ENCODE measurements at places on chromosomes 6 and 20.
A peak's percentile ranks its signal among the peaks of the same experiment; 100 is the strongest.

DNA sequence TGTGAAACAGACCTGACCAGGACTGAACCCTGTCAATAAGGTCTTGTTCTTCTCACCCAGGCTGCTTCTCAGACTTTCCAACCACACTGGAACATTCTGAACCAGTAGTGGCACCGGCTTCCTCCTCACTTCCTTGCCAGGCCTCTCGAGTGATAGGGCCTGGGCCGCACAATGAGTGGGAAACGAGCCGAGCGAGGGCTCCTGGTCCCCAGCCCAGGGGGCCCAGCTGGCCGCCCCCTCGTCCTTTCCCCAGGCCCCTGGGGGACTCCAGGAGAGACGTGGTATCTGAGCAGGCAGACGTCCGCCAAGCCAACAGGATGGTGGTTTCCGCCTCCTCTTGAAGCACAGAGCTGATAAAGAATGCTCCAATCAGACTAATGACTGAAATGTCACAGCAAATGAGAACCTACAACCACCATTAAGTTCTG lies 117.9 kb downstream of the GMDS start:
- peak; percentile 75 for DNase-seq

DNA sequence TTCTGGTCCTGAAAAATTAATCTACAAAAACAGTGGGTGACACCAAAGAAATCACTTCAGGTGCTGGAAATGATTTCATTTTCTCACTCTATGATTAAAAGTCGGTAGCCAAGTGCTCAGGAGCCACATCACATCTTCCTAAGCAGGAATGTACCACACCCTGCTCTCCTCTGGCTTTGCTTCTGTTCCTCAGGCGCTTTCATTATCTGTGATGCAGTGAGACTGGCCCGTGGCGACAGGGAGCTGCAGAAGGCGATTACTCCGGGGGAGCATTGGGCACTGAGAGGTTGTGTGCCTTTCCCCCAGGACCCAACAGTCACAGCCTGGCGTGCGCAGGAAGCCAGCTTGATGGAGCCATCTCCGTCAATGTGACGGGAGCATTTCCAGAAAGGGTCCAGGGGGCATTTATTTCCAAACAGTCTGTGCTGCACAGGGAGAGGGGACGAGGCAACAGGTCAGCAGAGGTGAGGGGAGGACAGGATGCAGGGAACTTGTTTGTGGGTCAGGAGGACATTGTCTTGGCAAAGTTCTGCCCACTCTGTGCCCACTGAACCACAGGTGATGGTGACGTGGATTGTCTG lies 5.6 kb upstream of the ZNF831 start:
- DNase-seq = no peak

DNA sequence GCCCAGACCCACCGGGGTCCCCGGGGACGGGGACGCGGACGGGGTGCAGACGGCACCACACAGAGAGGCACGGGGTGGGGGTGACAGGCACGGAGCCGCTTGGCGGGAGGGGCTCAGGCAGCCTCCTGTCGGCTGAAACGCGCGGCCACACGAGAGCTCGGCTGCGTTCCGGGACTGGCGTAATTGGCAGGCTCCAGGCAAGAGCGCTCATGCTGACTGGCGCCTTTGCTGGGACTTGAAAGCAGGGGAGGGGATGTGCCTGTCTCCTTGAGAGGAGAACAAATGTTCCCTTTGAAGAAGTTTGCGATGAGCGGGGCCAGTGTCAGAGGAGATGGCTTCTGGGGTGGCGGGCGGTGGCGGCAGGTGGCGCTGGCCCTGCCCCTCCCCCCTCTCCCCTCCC lies 25.8 kb downstream of the BHLHE23 start:
- peak; percentile 56 for DNase-seq

DNA sequence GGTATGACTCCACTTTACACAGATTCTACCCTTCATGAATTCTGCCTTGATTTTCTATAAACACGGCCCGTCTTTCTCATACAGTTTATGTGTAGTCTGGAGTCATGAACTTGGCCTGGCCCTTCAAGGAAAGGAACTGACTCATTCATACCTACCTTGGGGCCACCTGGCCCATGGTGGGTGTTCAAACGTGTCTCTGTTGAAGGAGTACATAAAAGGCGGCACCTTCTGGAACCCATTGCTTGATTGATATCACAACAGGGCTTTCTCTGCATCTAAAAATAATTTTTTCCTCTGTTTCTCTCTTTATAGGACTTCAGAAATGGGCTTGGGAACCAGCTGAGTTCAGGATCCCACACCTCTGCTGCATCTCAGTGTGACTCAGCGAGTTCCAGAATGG lies 363.0 kb upstream of the SOX4 start:
- no peak for DNase-seq

- DNase-seq = no peak
Measured at GRCh38 chr20:2775139-2775538, 25.3 kb downstream of the CPXM1 start.

DNA sequence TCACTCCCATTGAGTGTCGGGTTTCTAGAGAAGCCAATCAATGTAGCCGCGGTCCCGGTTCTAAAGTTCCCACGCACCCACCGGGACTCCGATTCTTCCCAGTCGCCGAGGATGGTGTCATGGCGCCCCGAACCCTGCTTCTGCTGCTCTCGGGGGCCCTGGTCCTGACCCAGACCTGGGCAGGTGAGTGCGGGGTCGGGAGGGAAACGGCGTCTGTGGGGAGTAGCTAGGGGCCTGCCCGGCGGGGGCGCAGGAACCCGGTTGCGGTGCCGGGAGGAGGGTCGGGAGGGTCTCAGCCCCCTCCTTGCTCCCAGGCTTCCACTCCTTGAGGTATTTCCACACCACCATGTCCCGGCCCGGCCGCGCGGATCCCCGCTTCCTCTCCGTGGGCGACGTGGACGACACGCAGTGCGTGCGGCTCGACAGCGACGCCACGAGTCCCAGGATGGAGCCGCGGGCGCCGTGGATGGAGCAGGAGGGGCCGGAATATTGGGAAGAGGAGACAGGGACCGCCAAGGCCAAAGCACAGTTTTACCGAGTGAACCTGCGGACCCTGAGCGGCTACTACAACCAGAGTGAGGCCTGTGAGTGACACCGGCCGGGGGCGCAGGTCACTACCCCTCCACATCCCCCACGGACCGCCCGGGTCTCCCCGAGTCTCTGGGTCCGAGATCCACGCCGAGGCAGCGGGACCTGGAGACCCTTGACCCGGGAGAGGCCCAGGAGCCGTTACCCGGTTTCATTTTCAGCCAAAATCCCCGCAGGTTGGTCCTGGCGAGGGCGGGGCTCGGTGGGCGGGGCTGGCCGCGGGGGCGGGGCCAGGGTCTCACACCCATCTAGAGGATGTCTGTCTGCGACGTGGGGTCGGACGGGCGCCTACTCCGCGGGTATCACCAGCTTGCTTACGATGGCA lies 35.2 kb upstream of the HLA-G start:
- peak; percentile 82 for DNase-seq

DNA sequence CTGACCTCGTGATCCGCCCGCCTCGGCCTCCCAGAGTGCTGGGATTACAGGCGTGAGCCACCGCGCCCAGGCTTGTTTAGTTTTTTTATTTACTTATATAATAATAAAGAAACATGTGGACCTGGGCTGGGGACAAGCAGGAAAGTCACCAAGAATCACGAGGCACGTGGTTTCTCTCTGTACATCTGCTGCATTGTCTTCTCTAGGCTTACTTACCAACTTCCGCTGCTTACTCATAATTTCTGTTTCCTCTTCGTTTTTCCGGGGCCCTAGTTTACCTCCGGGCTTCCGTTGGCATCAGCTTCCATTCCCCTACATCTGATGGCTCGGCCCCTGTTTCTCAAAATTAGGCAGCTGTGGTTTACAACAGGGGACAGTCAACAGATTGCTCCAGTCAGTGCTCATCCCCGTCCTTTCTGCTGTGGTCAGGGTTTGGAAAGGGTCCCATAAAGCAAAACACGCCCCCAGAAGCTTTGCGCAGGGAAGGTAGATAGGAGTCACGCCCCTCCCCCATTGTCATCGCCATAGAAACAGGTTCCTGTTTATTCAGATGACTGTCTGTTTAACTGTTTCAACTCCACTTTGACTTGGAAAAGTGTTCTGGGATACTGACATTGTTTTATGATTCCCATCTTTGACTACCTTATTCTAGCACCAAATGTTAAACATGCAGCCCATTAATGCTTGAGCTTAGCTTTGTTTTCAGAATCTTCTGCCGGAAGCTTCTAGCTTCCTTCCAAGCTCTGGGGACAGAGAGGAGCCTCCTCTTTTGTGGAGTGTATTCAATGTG lies 31.9 kb upstream of the TXLNB start:
- peak; percentile 84 for DNase-seq

DNA sequence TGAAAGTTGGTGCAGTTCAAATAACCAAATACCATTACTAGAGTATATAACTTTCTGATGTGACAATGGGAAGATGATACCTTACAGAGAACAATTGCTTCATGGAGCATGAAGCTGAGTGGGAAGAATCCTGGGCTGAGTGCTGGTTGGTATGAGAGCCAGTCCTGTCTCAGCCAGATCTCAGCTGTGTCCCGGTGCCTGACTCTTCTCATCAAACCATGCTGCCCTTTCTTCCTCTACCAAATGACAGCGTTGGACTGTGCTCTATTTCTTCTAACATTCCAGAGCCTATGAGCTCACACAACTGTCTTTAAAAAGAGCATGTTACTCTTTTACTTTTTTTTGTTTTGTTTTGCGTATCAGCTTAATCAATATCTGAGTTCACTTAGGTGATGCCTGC lies 27.5 kb upstream of the PBOV1 start:
- no peak for DNase-seq

DNA sequence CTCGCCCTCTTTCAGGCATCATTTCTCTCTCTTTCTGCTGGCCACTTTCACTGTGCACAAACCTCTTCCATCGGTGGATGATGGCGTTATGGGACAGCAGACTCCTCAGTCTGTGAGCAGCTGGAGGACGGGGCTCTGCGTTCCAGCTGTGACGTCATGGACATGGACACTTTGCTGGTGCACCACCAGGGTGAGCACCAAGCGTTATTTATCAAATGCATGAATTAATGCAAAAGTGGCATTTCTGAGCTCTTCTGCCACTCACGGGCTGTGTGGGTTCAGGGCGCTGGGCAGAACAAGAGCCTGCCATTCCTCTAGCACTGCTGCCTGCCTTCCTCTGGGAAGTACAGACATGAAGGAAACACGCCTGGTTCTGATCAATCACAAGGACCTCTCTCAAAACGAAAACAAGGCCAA lies 82.9 kb upstream of the MPC1 start:
- no peak for DNase-seq

DNA sequence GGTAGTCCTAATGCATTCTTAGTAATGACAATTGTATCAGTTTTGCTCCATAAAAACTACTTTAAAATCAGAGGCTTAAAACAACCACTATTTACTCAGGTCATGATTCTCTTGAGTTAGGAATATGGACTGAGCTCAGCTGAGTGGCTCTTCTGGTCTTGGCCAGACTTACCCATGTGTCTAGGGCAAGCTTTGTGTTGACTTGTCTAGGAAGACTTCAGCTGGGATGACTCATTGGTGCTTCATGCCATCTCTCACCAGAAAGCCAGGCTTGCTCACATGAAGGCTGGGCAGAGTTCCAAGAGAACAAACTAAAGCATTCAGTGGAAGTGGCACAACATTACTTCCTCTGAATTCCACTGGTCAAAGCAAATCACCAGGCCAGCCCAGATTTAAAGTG lies 155.3 kb downstream of the DHX35 start:
- DNase-seq = no peak

DNA sequence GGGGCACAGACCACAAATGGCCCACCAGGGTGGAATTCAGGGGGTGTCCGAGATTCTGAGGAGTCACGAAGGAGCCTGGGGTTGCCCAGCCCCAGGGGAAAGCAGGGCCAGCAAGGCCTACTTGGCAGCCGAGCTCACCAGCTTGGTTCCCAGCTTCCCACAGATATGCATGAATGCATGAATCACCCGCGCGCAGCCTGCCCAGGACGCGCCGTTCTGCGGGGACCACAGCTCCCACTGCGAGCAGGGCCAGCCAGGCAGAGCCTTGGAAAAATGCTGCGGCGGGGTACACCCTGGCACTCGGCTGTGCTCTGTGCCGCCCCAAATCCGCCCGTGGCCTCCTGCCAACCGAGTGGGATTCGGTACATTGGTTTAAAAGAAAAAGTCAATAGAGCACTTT lies 211.0 kb downstream of the NFATC2 start:
- no peak for DNase-seq

DNA sequence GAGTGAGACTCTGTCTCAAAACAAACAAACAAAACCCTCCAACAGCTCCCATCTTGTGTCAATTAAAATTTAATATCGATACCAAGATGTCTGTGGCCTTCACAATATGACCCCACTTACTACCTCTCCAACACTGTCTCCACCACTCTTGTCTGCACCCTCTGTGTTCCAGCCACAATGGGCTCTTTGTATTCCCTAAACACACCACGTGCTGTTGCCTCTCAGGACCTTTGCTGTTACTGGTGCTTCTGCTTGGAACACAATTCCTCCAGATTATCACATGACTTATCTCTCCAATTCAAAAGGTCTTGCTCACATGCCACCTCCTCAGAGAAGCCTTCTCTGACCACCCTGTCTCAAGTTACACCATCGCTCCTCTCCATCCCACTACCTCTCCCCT lies 6.0 kb upstream of the HCK start:
- DNase-seq = no peak

GRCh38 chr6:151885234-151885633 lies 77.8 kb downstream of the ESR1 start:
- no peak for DNase-seq

- DNase-seq = no peak
Measured at GRCh38 chr6:2962004-2962403, 9.4 kb downstream of the SERPINB6 start.

- DNase-seq = no peak
Measured at GRCh38 chr6:45474376-45474775, 96.6 kb upstream of the SUPT3H start.

DNA sequence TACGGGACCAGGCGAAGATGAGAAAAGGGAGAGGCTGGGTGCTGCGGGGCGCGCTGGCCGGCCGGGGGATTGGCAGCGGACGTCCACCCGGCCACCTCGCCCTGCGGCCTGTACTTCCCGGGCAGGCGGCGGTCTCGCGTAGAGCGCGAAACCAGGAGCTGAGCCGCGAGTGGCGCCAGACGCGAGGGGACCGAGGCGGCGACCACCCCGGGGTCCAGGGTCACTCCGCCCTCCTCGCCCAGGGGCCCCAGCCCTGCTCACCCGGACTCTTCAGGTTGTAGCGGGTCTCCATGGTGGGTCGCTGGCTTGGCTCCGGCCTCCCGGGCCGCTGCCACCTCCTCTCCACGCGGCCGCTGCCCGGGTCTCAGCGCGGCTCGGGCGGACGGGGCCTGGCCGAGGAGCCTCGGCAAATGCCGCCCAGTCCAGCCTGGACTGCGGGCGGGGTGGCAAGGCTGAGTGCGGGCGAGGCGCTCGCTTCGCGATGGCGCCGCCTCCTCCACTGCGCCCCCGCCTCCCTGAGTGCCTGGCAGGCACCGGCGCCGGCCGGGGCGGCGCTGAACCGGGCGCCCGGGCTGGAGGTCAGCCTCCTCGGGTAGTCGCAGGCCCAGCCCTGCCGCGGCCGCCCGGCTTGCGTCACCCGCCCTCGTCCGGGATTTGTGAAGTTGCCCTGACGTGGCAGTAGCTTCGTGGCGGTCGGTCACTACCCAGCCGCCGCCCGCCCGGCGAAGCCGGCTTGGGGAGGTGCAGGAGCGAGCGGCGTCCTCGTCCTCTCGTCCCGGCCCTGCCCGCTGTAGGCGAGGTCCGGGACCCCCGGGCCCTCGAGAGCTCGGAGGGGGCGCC lies at the start of gene UBE2J1:
Gene UBE2J1, minus strand, starts transcription at position 445 of the 840 bp plus-strand sequence. Its CDS starts 153 bp downstream, at position 292.
- DNase-seq = peak; percentile 85

GRCh38 chr6:9437836-9438235 lies 977.0 kb downstream of the TFAP2A start:
- no peak for DNase-seq

GRCh38 chr6:98380589-98380988 lies 453.8 kb upstream of the POU3F2 start:
- no peak for DNase-seq
